ENCODE measurements at places on chromosomes 3 and 15.

DNA sequence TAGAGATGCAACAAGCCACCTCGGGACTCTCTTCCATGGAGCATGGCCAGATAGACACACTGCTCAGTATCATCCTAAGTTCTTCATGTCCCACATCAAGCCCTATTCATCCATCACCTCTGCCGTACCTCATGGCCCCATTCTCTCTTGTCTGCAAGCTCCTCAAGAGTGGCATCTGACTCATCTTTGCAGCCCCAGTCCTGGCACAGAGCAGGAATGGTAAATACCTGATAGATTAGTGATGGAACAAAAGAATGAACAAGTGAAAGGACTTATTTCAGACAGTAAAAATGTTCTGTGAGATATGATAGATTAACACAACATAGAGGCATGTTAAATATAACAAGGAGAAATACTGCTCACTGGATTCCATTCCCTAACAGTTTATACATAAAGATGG is 176.4 kb downstream of the ISL2 start:
- DNase-seq: no peak

GRCh38 chr3:38110314-38111050 is 26.4 kb downstream of the ACAA1 start:
- no peak for DNase-seq

DNA sequence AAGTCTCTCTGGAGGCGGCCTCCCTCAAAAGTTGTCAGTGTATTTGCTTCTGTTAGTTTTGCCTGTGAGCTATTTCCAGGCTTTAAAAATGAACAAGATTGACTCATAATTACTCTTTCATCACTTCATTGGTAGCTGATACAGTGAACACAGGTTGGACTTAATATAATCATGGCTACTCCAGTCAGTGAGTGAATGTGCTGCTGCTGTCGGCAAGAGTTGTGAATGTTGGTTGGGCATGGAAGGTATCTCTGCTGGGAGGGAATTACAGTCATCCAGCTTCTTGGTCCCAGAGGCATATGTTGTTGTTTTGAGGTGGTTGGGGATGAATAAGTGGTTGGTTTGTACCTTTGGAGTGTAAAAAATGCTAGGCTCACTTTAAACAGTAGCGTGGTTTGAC is 11.5 kb downstream of the TCF12 start:
- DNase-seq: no peak

DNA sequence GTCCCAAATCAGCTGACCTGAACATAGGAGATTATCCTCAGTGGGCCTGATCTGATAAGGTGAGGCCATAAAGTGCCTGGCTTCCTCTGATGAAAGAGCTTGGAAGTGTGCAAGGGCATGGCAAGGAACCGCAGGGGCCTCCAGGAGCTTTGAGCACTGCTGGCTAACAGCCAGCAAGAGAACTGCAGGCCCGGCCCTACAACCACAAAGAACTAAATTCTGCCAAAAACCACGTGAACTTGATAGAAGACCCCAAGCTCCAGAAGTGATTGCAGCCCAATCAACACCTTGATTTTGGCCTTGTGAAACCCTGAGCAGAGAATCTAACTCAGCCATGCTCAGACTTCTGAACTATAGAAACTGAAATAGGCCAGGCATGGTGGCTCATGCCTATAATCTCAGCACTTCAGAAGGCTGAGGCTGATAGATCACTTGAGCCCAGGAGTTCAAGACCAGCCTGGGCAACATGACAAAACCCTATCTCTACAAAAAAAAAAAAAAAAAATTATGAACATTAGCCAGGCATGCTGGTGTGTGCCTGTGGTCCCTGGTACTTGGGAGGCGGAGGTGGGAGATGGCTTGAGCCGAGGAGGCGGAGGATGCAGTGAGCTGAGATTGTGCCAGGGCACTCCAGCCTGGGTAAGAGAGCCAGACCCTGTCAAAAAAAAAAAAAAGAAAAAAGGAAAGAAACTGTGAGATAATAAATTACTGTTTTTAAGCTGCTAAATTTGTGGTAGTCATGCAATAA is 7.7 kb upstream of the DIS3L start:
- no peak for DNase-seq

GRCh38 chr3:81958972-81959640 is 197.7 kb upstream of the GBE1 start:
- DNase-seq: no peak

GRCh38 chr15:91855241-91855640 is 1.7 kb downstream of the SLCO3A1 start:
- no peak for DNase-seq

GRCh38 chr3:134840459-134840858 is 45.4 kb downstream of the EPHB1 start:
- DNase-seq: no peak

DNA sequence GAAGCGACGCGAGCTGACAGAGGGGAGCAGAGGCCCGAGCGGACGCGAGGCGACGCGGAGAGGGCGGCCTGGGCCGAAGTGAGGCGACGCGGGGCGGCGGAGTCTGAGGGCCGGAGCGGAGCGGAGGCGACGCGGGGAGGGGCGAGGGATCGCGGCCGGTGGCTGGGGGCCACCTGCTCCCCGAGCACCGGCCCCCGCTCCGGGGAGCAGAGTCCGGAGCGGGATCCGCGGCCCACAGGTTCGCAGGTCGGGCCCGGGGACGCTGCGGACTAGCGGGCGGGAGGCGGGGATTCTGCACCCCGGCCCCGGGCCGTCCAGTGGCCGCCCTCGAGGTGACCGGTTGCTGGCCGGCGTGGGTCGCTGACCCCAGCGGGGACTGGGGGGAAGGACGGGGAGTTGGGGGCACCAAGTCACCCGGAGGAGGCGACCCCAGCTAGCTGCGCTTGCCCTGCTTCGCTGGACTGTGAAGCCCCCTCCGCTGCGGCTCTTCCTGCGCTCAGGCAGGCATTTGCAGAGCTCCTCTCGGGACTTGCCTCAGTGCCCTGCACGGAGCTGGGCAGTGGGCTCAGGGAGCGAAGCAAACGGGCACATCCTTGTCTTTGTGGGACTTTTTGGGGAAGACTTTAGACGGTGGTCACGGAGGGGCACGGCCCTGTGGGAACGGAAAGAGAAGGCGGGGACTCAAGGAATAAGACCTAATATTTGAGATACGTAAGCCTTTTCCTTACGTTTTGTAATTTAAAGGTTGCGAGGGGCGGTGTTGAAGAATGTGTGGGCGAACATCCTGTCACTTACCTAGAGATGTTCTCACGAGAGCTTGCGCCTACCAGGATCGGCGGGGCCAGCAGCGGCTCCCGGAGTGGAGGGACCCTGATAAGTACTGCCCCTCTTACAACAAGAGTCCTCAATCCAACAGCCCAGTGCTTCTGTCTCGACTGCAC is 566 bp downstream of the HMCES start:
- no peak for DNase-seq
